ENCODE measurements at places on chromosomes 7 and 10. TPM values are rescaled to one million over a fixed set of nuclear protein-coding genes. Genes with fewer than 3 reads are reported as not detected.

DNA sequence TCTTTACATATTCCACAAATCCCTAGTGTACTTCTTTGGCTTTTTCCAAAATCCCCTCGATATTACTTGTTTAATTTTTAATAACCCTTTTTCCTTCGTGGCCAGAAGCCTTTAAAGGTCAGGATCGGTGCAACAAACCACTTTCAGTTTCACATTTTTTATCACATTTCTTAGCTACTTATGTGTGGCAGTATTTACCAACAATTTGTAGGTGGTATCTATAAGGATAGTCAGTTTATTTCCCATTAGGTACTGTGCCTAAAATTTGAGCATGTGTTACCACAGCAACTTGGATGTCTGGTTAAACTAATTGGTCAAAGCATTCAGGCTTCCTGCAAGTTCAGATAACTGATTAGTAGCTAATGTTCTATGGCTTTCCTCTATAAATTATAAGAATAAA is 104.9 kb downstream of the CDK14 start:
- no peak for DNase-seq

DNA sequence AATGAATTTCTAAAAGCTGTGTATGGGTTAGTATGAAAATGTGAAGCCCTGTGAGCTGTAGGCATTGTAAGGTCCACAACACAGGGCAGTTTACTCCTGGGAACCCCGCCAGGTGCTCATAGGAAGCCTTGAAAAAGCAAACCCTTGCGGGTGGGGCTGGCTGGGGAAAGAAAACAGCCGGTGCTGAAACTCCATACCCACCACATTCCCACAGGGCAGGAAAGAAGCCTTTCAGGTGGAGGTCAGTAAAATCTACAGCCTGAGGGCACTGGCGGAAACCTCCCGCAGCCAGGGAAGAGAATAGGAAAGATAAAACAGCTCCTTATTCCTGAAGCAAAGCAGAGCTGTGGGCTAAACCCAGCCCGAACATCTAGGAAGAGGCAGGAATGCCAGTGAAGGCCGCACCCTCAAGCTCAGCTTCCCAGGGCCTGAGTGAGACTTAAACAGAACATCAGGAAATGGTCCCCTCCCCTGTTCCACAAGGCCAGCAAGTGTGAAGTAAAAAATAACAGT is 34.7 kb downstream of the PODXL start:
- peak; percentile 63 for DNase-seq

DNA sequence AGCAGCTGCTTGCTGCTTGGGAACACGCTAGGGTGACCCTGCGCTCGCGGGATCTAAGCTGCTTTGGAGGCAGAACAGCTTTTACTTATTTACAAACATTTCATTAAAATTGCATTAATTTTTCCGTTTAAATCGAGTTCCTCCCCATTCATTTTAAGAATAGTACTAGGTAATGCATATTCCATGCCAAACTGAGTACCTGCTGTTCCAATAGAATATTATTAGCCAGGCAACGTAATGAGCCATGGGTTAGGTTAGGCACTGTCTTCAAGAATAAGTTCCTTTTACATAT is 860 bp downstream of the EXOC6 start:
- DNase-seq: no peak

DNA sequence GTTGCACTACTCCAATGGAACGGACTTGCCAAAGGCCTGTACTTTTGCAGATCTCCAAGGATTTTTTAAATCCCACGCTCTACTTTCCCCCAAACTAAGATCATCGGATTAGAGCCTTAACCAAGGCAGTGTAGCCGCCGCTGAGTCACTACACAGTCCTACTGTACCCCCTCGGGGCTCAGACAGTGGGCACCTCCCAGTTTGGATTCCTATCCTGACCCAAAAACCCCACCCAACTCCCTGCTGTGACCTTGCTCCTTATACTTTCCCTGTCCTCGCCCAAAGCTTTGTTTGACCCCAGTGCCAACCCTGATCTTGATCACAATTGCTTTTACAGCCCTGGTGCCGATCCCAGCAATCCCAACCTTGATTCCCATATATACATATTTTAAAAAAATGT is 17.5 kb upstream of the PLAU start:
- no peak for DNase-seq

DNA sequence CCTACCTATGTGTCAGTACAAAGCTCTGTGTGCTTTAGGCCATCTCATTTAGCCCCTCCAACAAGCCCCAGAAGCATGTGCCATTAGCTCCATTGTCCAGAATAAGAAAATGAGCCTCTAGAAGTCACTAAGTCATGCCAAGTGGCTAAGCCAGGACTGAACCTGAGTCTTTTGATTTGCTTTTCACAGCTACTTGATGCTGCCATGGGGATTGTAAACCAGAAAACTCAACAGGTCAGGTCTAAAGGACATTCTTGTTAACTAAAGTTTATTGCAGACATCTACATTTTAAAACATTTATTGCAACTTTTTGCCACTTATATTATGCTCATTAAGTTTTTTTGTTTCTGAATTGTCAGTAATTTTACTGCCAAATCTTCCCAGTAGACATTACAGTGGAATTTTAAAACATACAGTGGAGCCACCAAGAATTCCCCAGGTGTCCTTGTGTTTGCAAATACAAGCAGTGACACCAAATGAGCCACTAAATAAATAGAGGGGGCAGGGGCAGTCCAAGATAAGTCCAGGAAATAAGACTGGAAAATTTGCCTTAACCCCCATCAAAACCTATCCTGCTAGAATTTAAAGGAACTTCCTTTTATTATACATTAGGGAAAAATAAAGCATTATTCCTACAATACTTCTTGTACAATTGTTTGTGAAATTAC is 115.9 kb downstream of the RAPGEF5 start:
- no peak for DNase-seq

The JAZF1 gene
- 28.1 TPM for total RNA-seq

The TAS2R41 gene
- total RNA-seq: not detected

The SFRP5 gene
- 584 TPM for total RNA-seq

The TNS3 gene
- total RNA-seq: 97.2 TPM

The CYP2C19 gene
- 188 TPM for total RNA-seq
